ENCODE measurements at places on chromosomes 1 and 21.

DNA sequence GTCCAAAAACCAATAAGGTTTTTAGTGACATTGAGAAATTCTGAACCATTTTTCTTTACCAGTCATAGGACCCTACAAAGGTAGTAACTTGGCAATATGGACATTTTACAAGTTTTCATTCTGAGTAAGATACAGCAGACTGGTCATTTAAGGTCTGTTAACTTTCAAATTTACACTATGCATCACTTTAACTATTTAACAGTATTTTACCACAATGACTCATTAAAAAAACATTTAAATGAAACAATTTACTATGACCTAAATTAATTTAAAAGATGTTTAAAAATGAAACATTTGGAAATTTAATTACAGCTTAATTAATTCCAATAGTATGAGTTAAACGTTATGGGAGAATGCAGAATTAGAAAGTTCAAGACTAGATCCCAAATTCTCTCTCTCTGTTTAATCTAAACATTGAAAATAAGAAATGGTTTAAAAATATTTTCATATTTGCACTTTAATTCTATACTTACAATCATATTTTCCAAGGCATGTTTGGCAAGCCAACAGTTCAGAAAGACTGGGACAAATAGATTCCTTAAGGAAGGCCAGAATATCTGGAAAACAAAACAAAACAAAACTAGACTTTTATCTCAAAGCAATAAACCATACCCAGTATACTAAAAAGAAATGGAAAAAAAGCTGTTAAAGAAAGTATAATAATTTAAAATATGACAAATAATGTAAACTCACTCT lies 140.9 kb downstream of the KCNT2 start:
- DNase-seq = no peak

GRCh38 chr1:65165269-65165993 lies 17.4 kb downstream of the AK4 start:
- DNase-seq = no peak

DNA sequence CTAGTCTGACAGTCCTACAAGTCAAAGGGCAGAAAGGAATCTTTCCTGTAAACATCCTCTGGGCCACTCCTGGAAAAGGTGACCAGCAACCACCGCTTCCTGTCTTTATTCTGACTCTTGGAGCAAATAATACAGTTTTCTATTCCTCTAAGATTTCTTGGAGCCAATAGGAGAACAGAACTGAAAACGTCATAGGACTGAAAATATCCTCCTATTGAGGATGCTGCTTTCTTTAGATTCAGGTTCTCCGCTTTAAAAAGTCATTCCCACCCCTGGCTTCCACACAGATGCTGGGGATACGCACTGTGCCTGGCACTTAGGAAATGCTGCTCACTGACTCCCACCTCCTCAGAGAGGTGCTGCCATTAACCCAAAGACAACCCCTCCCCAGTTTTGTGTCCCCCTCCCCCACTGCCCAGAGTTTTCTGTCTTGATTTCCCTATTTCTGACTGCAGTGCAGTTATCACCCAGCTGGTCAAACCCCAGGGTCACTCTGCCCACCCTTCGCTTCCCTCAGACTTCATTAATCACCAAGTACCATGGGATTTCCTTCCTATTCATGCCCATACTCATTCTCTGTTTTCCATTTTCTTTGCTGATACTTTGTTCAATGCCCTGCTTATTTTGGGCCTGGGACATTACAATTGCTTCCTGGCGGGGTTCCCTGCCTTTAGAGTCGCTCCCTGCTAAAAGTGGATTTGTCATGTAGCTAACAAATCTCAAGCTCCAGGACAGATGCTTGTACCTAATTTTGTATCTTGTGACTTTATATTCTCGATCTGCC lies 82.1 kb upstream of the ARHGAP29 start:
- no peak for DNase-seq

- DNase-seq = no peak
Observed at GRCh38 chr1:199742547-199742946, 285.0 kb upstream of the NR5A2 start.

GRCh38 chr1:53547231-53547790 lies 88.1 kb downstream of the DMRTB1 start:
- DNase-seq = no peak

Measured in activated T-helper 9 cell treated with anti-CD3 and anti-CD28 coated beads, Interleukin-2, amount 50 U/mL, for 16 hours (primary cell).